Stimulated activated CD8-positive, alpha-beta memory T cell treated with anti-CD3 and anti-CD28 coated beads, Interleukin-2, amount 100 ng/mL, for 48 hours (primary cell): ENCODE measurements at places on chromosomes 5 and 9.

- DNase-seq, result no peak
These were observed 133.9 kb upstream of the ZNF618 start for GRCh38 chr9:113741886-113742854.

GRCh38 chr5:158977642-158978041, 122.1 kb downstream of the EBF1 start:
- DNase-seq, result no peak

DNA sequence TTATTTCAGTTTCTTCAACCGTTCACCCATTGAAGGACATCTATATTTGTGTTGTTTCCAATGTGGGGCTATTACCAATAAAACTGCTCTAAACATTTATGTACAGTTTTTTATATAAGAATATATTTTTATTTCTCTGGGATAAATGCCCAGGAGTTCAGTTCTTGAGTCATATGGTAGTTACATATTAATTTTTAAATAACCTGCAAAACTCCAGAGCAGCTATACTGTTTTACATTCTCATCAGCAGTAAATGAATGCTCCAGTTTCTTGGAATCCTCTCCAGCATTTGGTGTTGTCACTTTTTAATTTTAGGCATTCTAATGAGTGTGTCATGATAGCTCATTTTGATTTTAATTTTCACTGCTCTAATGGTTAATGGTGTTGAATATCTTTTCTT, 36.2 kb downstream of the CDK7 start:
- no peak for DNase-seq

GRCh38 chr5:87781976-87782375, 369.2 kb upstream of the CCNH start:
- no peak for DNase-seq

DNA sequence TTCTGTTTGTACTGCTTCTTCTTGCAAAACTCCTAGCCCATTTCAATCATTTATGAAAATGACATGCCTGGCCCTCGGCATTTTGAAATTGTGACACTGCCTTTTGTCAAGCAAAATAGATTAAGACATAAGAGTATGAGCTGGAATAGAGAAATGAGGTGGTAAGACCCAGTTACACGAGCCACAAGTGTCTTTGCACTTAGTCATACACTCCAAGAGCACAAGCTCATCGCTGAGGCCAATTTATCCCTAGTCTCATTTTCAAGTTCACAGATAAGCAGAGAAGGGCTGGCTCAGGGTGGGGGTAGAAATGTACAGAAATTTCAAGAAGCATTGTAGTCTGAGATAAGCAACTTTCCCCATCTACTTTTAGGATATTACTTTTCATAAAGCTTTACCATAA, 40.6 kb upstream of the MAP1B start:
- DNase-seq, result no peak
